ENCODE measurements at places on chromosomes 11 and 22.

GRCh38 chr22:23762842-23763578 lies at the start of gene C22orf15:
TSS of gene C22orf15 (plus strand) at chr22:23762990. CDS start at chr22:23763307, 317 bp downstream.
- H3K36me3 ChIP-seq, result peaks cover 3% of the 10 kb centered on the region
- H3K27me3 ChIP-seq, result no peaks in the 10 kb centered on the region
- peak within 1 kb of the TSS; percentile 32 for H3K4me3 ChIP-seq
- ATAC-seq, result no peak
- peak within 1 kb of the TSS; percentile 26 for H3K27ac ChIP-seq

- H3K4me1 ChIP-seq, result peaks cover 43% of the 10 kb centered on the region
- H3K4me3 ChIP-seq, result peak overlapping the region; percentile 80
- no peaks in the 10 kb centered on the region for H3K27me3 ChIP-seq
- no peak for ATAC-seq
- no peaks in the 10 kb centered on the region for H3K36me3 ChIP-seq
Observed at GRCh38 chr11:57638811-57639320, 10.8 kb downstream of the YPEL4 start.

- H3K27me3 ChIP-seq, result no peaks in the 10 kb centered on the region
- H3K27ac ChIP-seq, result no peak overlapping the region
- H3K36me3 ChIP-seq, result no peaks in the 10 kb centered on the region
- no peak overlapping the region for H3K4me3 ChIP-seq
- H3K4me1 ChIP-seq, result no peaks in the 10 kb centered on the region
Observed at GRCh38 chr11:128310676-128311445, 276.5 kb downstream of the ETS1 start.

DNA sequence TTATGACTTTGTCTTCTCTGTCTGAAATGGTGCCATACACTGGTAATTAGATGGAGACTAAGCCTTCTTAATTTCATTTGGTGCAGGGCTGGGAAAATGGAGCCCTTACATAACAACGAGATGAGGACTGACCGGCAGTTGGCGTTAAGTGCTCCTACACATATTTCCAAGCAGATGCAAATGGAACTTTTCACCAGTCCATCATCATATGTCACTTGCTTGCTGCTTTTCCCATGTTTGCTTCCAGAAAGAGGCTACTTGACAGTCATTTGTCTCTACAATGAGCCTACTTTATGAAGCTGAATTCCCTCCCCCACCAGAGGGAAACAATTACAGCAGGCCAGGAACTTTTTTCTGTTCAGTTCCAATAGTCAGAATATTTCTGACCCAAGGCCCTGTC lies 32.6 kb downstream of the SVIP start:
- H3K4me1 ChIP-seq, result no peaks in the 10 kb centered on the region
- H3K36me3 ChIP-seq, result no peaks in the 10 kb centered on the region
- ATAC-seq, result no peak
- no peak overlapping the region for H3K27ac ChIP-seq

- ATAC-seq, result no peak
- no peaks in the 10 kb centered on the region for H3K4me1 ChIP-seq
- H3K36me3 ChIP-seq, result no peaks in the 10 kb centered on the region
- no peak overlapping the region for H3K4me3 ChIP-seq
- no peak overlapping the region for H3K27ac ChIP-seq
- H3K27me3 ChIP-seq, result no peaks in the 10 kb centered on the region
Observed at GRCh38 chr22:35685731-35686130, 31.9 kb upstream of the APOL5 start.

DNA sequence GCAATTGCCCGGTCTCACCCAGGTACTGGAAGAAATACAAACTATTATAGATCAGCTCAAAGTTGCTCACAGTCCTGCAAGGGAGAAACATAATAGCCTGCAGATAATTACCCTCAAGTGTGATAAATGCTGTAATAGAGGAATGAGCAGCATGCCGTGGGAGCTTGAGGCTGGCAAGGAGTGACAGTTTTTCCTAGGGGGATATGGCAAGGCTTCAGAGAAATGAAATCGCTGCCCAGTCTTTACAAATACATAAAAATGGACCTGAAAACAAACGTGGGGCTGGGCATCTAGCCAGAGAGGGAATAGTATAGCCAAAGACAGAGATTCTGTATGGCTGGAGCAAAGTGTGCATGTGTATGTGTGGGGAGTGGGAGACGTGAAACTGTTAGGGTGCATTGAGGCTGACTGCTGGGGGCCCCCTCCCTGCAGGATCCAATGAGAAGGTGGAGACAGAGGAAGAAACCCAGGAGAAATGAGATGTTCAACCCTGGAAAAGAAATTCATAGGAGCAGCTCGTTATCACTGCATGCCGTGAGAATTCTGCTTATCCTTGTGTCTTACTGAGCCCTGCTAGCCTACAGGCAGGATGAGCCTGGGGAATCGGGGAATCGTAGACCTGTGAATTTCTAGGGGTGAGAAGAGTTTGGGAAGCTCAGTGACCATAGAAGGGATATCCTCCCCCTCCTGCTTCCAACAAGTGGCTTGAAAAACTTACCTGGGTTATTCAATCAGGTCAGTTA lies 167.0 kb downstream of the LDLRAD3 start:
- no peaks in the 10 kb centered on the region for H3K36me3 ChIP-seq
- H3K27me3 ChIP-seq, result no peaks in the 10 kb centered on the region
- no peak for ATAC-seq

DNA sequence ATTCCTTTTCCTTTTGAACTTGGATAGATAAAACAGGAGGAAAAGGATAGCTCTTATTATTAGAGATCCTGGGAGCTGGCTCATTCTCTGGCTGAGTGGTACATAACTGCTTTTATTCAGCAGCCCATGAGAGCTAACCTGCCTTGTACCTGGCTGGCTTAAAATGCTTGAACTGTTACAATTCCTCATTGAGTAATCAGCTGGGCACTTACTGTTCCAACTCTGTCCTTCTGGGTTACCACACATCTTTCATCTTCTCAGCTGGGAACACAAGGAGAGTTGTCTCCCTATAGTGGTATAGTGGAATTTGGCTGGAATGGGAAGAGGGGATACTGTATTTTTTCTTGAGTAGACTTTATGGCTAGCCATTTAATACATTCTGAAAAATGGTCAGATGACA lies 39.8 kb upstream of the SPTBN2 start:
- no peaks in the 10 kb centered on the region for H3K36me3 ChIP-seq
- no peak for ATAC-seq
- H3K4me3 ChIP-seq, result no peak overlapping the region
- no peaks in the 10 kb centered on the region for H3K4me1 ChIP-seq

DNA sequence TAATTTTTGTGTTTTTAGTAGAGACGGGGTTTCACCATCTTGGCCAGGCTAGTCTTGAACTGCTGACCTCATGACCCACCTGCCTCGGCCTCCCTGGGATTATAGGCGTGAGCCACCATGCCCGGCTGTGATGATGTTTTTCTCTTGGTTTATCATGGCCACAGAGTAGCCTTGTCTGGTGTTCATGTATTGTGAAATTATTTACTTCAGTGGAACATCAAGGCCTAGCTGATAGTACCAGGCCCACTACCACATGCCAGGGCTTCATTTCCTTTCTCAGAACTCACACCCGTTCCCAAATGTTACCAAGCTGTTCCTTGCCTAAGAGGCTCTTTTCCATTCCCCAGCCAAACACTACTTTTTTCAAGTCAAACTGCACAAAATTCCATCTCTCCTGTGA lies 6.1 kb upstream of the DDB2 start:
- H3K4me1 ChIP-seq, result no peaks in the 10 kb centered on the region
- H3K27ac ChIP-seq, result no peak overlapping the region
- H3K27me3 ChIP-seq, result no peaks in the 10 kb centered on the region
- H3K4me3 ChIP-seq, result no peak overlapping the region
- no peak for ATAC-seq

GRCh38 chr11:13223112-13223511 lies 54.5 kb upstream of the BMAL1 start:
- H3K36me3 ChIP-seq, result no peaks in the 10 kb centered on the region
- H3K27me3 ChIP-seq, result no peaks in the 10 kb centered on the region
- no peak overlapping the region for H3K4me3 ChIP-seq

DNA sequence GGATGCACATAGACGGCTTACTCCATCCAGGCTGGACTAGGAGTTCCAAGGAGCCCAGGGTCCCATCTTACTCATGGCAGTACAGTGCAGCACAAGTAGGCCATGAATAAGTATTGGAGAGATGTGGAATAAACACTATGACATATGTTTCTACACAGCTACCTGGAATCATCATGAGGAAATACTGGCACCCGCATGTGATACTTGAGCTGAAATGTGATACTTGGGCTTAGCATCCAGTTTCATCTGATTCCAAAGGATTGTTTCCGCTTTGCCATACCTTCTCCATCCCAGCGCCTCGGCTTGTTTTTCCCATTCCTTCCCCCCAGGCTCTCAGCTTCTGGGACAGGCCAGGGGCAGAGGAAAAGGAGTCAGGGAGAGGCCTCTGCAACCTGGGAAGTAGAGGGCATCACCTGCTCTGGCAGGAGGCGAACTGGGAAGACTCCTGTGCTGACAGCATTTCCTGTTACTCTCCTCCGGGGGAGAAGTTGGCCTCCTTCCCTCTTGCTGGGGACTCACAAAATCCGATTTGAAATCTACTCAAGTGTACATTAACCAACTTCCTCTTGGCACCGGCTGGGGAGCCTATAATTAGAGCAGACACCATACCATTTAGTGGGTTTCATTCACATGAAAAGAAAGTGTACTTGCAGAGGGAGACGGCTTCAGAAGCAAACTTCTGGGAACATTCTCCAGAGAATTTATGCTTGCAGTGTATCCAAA lies 187.8 kb downstream of the MIAT start:
- H3K27me3 ChIP-seq, result no peaks in the 10 kb centered on the region
- no peak for ATAC-seq
- H3K27ac ChIP-seq, result no peak overlapping the region
- H3K4me3 ChIP-seq, result no peak overlapping the region
- H3K36me3 ChIP-seq, result no peaks in the 10 kb centered on the region
- H3K4me1 ChIP-seq, result no peaks in the 10 kb centered on the region

DNA sequence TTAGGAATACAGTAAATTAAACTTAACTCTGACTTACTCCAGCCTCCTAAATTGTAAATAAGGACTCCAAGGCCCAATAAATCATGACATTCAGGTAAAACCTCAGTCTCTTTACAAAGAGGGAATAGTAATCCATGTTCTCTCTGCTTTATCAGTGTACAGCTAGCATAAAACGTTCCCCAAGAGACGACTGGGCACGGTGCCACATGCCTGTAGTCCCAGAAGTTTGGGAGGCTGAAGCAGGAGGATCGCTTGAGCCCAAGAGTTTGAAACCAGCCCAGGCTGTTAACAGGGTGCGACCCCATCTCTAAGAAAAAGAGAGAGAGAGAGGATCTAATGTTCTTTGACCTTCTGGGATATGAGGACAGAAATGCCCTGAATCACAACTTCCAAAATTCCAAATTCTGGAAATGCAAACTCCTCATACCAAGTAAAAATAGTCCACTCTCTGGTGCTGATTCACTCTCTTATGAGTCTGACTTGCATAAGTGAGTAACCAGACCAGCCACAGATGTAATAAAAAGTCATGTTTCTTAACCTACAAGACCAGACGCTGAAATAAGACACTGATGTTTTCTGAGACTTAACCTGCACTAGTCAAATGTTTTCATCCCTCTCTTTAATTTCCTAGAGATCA lies 25.5 kb downstream of the NNMT start:
- H3K4me3 ChIP-seq, result no peak overlapping the region
- H3K27me3 ChIP-seq, result peaks cover 7% of the 10 kb centered on the region
- H3K27ac ChIP-seq, result no peak overlapping the region
- peaks cover 11% of the 10 kb centered on the region for H3K4me1 ChIP-seq

DNA sequence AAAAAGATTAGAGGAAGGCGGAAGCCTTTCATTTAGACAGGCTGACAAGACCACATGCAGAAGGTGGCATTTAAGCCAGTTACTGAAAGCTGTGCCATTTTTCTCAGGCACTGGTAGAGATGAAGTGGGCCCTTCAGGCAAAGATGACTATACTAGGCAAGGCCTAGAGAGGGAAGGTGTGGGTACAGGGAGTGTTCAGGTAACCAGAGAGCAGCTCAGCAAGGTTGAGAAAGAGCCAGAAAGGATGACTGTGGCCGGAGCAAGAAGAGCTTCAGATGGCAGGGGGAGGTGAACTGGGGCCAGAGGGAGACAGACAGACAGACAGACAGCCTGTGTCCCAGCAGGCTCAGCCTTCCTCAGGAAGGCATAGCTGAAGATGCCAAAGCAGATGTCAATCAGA lies 88.1 kb upstream of the NARS2 start:
- no peak overlapping the region for H3K27ac ChIP-seq
- no peaks in the 10 kb centered on the region for H3K27me3 ChIP-seq
- H3K4me1 ChIP-seq, result no peaks in the 10 kb centered on the region
- no peak for ATAC-seq
- H3K36me3 ChIP-seq, result no peaks in the 10 kb centered on the region
- H3K4me3 ChIP-seq, result no peak overlapping the region

DNA sequence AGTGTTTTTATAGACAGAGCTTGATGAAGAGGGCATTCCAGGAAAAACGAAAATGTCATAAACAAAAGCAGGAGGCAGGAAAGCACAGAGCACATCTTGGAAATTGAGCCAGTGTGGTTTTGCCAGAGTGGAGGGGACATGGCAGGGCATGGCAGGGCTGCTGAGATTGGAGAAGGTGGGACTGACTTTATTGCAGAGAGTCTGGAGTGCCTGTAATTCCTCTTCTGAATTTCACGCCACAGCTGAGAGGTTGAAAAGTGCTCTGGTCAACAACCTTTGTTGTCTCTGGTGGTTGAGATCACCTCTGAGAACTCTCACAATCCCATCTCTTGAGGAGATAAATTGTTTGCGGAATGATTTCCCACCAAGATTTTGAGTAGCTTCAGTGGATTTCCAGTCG lies 16.4 kb downstream of the SLC5A1 start:
- no peak overlapping the region for H3K27ac ChIP-seq
- ATAC-seq, result no peak
- H3K27me3 ChIP-seq, result peaks cover 7% of the 10 kb centered on the region

DNA sequence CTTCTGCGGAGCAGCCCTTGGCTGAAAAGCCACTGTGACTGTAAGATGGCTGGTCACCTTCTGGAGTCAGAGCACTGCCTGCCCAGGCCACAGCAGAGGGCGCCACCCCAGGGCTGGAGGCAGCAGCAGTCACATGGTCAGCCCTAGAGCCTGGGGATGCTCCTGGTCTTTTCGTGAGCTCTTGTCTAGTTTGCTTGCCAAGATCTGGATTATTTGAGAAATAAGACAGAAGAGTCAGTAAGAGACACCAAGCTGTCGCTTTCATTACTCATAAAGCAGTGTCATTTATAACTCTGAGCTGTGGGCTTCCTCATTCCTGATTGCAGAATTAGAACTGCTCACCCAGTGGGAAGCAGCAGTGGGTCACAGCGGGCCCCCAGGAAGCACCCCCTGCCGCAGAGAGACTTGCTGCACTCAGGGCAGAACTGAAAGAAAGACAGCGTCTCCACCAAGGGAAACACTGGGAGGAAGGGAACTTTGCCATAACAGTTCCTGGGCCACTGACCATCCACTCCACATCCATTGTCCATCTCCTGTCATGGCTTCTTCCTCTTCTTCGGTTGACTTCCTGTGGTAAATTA lies 56.7 kb downstream of the PPP6R2 start:
- no peaks in the 10 kb centered on the region for H3K36me3 ChIP-seq
- H3K4me3 ChIP-seq, result no peak overlapping the region
- H3K4me1 ChIP-seq, result peaks cover 49% of the 10 kb centered on the region
- ATAC-seq, result peak; percentile 40
- no peaks in the 10 kb centered on the region for H3K27me3 ChIP-seq

DNA sequence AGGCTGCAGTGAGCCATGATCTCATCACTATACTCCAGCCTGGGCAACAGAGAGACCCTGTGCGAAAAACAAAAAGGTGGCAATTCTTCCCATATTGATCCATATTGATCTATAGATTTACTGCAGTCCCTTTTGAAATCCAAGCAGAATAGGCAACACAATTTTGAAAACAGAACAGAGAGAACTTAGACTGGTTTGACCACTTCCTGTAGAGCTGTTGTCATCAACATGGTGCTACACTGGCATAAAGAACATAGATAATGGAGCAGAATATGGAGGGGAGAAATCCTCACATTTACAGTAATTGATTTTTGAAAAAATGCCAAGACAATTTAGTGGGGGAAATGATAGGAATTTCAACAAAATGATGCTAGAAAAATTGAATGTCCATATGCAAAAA lies 34.1 kb downstream of the GRK3 start:
- H3K27ac ChIP-seq, result no peak overlapping the region
- H3K27me3 ChIP-seq, result no peaks in the 10 kb centered on the region
- H3K4me1 ChIP-seq, result no peaks in the 10 kb centered on the region
- H3K4me3 ChIP-seq, result no peak overlapping the region

Measured in gastroesophageal sphincter (tissue), 4 donors.